NCI-H2081 treated with DMSO at 0.1 percent for 48 hours (cell line): ENCODE measurements at places on chromosomes 3 and 15.
A peak's percentile ranks its signal among the peaks of the same experiment; 100 is the strongest.

GRCh38 chr3:102529452-102529851 is 94.6 kb downstream of the ZPLD1 start:
- peak; percentile 20 for DNase-seq

DNA sequence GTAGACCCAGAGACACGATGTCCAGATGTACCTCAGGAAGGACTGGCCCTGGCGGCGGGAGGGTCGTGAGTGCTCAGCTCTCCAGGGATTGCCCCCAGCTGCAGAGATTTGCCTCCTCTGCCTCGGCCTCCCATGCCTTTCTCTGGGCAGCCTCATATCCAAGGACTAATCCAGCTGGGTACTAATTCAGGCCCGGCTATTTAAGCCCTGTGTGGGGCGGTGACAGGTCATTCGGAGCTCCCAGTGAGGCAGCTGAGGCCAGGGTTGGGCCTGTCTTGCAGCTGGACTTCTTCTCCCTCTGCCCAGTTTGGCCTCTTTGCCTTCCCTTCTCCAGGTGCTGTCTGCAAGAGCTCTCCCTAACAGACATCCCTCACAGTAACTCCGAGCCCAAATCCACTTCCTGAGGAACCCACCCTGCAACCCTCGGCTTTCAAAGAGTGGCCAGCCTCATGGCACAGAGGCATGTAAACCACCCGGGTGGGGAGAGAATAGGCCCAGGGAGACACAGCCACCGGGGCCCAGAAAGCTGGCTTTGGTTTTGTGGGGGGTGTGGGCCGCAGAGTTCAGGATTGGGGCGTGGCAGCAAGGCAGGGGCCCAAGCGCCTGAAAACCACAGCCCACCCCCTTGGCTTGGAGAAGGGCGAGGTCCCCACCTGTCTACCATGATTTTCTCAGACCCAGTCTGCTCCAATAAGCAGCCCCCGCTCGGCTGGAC is 85.8 kb downstream of the PPCDC start:
- no peak for DNase-seq

GRCh38 chr15:68578980-68579935 is at the start of gene CORO2B:
TSS of gene CORO2B (plus strand) at chr15:68578993. CDS start at chr15:68579263, 270 bp downstream.
- no peak for DNase-seq

- DNase-seq, result peak; percentile 84
These were observed 52.6 kb downstream of the RFTN1 start for GRCh38 chr3:16460886-16461285.

GRCh38 chr3:134449277-134449676 is 36.5 kb downstream of the ANAPC13 start:
- no peak for DNase-seq

DNA sequence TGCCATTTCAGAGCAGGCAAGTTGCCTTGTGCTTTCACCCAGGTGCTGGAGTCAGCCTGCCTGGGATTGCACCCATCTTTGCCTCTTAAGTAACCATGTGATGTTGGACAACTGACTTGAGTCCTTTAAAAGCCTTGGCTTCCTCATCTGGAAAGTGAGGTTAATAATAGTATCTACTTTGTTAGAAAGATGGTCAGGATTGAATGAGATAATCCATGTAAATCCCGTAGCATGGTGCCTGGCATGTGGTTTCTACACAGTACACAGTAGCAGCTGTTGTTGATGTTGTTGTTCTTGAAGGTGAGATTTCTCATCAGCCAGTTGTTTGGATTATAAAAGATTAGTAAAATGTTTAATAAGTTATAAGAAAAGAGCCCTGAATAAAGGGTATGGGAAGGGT is 48.8 kb downstream of the PSMD6 start:
- no peak for DNase-seq

GRCh38 chr3:15330031-15330596 is 2.3 kb downstream of the SH3BP5 start:
- no peak for DNase-seq

DNA sequence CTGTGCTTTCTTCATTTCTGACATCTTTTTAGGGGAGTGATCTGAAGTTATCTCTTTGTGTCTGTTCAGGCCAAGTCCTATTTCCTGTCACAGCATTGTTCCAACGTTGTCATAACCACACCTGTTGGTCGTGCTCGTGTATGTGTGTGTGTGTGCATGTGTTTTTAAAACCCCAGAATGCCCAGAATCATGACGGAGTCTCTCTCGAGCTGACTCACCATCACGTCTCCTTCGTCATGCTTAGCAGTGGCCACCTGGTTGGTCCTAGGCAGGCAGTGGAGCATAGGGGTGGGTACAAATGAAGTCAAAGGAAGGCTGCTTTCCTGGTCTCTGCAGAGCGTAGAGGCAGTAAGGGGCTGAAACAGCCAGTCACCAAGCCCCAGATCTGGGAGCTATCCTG is 126.8 kb upstream of the ABHD17C start:
- DNase-seq, result no peak

DNA sequence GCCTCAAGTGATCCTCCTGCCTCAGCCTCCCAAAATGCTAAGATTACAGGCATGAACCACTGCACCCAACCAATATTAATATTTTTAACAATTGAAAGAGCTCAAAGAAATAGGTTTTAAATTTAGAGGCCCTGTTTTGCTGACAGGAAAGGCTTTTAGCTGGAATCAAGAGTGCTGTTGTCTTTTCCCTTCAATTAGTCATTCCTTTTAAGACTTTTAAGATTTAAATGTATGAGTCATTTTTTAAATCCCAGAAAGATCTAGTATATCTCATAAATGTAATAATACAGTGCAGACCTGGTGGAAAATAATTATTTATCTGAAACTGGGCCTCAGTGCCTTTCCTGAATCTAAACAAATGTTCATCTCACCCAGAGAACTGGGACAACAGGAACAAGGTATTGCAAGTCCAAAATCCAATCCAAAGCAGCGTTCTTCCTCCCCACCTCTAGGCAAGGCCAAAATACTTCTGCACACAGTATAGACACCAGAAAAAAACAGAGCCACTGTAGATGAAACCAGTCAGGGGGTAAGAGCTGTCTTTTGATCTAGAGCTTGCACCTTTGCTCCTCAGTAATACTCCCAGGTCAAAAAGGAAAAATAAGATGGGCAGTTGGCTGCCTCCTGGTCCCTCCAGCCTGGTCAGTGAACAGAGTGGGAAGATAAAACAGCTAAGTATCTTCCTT is 14.4 kb downstream of the AGTR1 start:
- no peak for DNase-seq

- no peak for DNase-seq
These were observed 28.0 kb downstream of the SV2B start for GRCh38 chr15:91128016-91128415.

DNA sequence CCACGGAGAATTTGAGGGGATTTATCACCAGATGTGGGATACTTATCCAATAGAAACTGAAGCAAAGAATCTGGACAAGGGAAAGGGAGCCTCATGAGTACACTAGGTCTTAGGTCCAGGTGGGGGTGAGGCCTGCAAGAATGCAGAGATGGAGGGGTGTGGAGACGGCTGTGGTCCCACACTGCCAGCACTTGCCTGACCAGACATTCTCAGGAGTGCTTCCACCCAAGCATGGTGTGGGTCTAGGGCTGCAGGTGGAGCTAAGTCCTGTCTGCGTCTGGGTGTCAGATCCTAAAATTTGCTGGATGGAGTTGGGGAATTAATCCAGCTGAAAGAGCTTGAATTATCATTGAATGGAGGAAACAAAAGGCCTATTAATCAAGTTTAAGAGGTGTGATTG is 14.4 kb downstream of the PML start:
- DNase-seq, result no peak

GRCh38 chr3:124821356-124821755 is 65.8 kb downstream of the ITGB5 start:
- DNase-seq, result no peak

DNA sequence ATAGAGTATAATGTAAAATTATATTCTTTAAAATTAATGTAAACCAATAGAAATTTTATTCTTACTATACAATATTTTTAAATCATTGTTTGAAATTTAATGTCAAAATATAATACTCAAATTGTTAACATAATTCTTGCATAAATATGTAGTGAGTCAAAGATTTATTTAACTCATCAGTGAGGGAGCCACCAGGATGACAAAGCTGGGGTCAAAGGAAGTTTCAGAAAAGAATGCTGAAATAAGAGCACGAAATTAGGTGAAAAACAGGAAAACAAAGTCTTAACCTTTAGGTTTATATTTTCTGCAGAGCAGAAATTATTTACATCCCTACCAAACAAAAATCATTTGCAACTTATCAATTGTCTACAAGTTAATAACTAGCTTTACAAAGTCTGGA is 74.1 kb downstream of the DIPK2A start:
- DNase-seq, result no peak

- no peak for DNase-seq
These were observed 675 bp downstream of the BRPF1 start for GRCh38 chr3:9732080-9732739.
